ENCODE measurements at places on chromosomes 16 and 17.

- no peak for DNase-seq
Measured at GRCh38 chr17:17172001-17172939, 33.9 kb downstream of the PLD6 start.

DNA sequence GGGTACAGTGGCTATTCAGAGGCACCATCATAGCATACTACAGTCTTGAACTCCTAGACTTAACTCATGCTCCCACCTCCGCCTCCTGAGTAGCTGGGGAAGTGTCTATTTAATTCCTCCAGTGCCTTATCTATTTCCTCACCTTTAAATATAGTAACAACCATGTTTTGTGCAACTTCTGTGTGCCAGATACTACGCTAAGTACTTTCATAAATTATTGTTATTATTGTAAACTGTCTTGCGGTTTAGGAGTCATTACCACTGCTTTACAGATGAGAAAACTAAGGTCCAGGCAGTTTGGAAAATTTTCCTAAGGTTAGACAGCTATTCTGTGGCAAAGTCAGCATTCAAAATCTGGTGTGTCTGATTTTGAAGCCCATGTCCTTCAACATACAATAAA is 359.1 kb upstream of the XYLT1 start:
- no peak for DNase-seq

DNA sequence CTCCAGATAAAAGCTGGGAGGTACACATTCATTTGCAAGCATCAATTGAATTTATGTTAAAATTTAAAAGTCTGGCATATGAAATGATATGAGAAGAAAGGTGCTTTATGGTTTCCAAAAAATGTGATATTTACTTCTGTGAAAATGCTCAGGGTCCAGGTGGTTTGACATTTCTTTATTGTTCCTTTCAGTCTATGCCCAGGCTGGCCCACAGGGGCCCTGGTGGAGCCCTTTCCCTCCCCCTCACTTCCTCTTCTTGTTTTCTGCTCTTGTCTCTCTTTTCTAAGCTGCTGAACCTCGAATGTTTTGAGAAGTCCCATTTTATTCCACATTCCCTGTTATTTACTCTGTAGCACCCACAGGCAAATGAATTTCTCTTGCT is 127.8 kb downstream of the HS3ST3B1 start:
- DNase-seq, result peak; percentile 33

DNA sequence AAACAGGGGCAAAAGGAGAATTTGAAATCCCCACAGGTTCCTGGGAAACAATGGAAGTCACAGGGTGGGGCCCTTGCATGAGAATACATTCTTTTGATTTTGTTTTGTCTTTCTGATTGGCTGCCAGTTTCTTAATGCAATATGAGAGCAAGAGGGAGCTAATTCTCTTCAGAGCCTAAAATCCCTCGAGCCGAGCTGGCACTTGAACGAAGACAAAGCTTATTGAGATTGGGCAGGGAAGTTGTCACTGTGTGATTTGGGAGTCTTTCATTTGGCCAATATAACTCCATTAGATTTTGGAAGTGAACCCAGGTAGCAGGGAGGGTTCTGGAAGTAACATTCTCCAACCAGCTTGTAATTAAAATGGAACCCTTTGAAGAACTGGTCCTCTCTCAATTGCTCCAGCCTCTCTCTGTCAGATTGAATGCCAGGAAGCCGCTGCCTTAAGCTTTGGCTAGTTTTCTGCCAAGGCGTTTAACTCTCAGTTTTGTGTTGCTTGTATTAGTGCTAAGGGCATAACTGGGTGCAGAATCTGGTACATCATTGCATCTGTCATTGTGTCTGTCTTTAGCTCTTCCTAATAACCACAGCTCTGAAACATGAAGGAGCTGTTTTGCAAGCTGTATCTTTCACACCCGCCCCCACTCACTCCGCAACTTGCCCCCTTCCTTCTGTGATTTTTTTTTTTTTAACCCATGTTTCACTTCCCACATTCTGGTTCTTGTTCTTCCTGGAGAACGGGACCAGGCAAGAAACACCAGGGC is 272.0 kb downstream of the MAF start:
- no peak for DNase-seq

DNA sequence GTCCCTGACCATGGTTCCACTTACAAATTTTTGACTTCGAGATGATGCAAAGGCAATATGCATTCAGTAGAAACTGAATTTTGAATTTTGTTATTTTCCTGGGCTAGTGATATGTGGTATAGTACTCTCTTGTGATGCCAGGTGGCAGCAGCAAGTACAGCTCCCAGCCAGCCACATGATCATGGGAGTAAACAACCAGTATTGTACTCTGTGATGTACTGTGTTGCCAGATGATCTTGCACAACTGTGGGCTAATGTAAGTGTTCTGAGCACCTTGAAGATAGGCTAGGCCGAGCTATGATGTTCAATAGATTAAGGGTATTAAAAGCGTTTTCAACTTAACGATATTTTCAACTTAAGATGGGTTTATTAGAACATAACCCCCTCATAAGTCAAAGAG is 250.8 kb downstream of the STX8 start:
- no peak for DNase-seq

DNA sequence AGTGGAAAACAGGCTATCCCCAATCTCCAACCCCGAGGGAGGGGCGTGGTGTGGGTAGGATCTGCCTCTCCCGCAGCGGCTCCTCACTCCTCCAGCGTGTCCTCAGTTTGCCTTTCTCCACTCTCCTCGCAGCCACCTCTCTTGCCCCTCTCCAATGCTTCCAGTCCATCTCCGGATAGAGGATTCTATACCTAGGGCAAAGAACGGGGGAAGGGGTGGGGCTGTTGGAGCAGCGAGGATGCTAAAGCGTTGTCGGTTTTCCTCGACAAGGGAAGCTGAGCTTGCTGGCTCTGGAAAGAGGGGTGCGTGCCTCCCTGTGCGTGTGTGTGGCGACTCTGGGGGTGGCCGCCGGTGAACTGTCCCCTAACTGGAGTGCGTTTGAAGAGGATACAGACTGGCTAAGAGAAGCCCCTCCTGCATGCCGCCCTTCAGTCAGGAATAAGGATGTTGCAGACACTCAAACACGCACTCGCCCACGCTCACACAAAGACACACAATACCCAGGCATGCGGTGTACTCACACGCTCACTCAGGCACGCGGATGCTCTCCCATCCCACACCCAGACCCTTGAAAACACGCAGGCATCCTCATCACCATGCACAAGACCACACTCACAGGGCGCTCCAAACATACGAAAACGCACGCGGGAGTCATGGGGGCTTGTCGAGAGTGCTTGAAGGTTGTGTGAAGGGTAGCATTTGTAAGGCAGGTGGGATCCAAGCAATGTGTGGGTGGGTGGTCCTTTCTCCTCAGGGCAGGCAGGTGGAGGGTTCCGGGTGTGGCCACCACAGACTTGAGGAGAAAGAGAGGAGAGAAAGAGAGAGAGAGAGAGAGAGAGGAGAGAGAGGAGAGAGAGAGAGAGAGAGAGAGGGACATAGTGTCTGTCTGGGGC is 655 bp upstream of the GPR139 start:
- DNase-seq, result no peak

DNA sequence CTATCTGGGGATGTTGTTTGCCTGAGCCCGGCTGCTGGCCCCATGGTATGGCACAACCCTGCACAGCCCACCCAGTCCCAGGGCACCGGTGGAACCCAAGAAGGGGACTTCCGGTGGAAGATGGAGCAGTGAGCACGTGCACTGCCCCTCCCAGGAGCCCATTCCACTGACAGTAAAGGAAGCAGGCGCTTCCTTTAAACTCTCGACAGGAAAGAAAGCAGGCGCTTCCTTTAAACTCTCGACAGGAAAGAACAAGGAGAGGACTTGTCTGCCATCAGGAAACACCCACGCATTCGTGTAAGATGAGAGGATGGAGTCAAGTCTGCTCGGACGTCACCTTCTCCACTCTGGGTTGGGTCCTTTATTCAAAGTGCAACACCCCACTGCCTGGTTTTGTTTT is 53.7 kb downstream of the IL21R start:
- peak; percentile 40 for DNase-seq

DNA sequence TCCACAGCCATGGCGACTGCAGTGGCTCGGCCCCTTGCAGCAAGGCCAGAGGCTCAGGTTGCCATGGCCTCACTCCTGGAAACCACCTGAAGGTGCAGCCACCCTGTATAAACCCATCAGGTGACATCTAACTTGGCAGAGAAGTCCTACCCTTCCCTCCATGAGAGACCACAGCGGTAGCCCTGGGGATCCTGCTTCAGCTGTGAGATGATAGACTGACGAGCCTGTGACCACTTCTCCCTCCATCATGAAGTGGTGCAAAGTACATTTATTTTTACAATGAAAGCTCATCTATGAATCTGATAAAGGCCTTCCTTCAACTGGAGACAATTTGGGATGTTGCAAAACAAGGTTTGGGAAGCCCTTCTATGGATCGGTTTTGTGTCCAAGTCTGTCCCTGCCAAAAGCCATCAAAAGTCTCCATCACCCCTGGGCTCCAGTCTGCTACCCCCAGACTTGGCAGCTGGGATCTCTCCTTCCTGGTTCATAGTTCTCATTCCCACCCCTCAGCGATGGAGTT is 1.8 kb downstream of the ZACN start:
- no peak for DNase-seq

DNA sequence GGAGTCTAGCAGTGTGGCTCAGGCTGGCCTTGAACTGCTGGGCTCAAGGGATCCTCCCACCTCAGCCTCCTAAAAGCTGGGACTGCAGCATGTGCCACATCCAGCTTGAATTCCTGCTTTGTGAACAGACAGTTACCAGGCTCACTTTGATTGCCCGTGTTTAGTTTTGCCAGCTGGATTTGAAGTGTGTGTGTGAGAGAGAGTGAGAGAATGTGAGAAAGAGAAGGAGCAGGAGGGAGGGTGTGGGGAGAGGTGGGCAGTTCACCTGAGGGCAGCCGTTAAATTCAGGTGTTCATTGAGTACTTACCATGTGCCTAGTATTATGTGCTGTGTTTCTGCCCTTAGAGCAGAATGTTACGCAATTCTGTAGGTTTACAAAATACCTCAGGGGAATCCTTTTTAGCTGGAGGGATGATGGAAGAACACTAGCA is 4.7 kb downstream of the DUSP14 start:
- no peak for DNase-seq

DNA sequence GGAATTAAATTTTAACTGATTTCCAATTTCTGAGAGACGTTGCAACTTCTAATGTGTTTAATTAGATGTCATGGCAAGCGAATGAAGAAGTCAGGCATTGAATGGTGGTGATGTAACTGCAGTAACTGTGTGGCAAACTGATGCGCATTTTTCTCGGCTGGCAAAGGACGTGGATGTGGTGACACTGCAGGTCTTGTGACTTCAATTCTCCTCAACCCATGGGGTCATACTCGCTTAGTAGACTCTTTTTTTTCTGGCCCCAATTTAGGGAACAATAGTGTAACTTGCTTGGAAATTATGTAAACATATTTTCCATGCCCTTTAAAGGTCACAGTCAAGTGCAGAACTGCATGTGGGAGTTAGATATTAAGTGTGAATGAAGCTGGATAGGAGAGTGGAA is 1.9 kb upstream of the FAM20A start:
- DNase-seq, result no peak

- DNase-seq, result peak; percentile 15
Measured at GRCh38 chr16:73047536-73048291, at the start of gene ZFHX3. TSS of gene ZFHX3 (minus strand) at chr16:73048128. CDS start at chr16:72960145, 87,983 bp downstream.

DNA sequence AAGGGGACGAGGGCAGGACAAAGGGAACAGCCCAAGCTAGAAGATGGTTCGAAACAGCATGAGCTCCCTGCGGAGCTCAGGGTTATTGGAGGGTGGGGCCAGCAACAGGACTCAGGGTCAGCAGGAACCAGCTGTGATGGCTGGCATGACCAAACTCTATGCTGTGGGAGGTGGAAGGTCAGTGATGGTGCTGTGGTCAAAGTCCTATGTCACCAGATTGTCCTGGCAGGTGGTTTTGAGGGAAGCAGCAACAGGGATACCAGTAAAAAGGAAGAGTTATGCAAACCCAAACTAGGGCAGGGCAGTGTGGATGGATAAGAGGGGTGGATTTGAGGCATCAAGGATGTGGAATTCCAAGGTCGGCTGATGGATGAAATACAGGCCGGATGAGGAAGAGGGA is 32.4 kb downstream of the CACNG4 start:
- no peak for DNase-seq

GRCh38 chr17:834136-834535 is 52.0 kb downstream of the MRM3 start:
- no peak for DNase-seq

DNA sequence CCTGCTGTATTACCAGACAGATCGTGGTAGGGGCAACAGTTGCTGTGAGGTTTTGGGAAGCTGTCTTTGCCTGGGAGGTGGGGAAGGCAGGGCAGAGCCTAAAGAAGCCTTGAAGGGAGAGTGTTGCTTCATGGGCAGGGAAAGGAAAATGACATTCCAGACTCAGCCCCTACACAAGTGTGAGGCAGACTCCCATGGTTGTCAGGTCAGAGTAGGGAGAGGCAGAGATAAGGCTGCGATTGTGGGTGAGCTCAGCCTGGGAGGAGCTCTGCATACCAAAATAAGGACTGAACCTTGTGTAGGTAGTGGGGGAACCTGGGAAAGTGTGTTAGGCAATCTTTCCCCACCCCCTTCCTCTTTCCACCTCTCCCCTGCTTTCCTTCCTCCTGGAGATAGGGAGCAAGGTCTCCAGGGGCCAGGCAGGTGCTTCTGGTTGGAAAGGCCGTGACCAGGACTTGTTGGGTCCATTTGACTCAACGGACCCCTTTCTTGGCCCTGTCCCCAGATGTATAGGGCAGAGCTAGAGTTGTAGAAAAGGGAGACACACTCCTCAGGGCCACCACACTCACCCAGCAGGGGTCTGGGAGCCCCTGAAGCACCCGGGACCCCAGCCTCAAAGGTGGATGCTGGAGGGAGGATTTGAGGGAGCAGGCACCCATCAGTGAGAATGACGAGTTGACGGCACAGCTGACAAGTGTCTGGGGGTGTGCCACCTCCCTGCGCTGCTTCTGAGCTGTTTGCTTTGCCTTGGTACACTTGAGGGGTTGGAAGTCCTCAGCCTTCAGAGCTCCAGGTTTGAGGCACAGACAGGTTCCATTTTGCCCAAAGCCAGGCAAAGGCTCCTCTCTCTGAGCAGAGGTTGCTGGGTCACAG is 18.5 kb upstream of the TOB1 start:
- DNase-seq, result no peak

- DNase-seq, result peak; percentile 30
Measured at GRCh38 chr16:56673921-56674320, 4.3 kb downstream of the MT1H start.

DNA sequence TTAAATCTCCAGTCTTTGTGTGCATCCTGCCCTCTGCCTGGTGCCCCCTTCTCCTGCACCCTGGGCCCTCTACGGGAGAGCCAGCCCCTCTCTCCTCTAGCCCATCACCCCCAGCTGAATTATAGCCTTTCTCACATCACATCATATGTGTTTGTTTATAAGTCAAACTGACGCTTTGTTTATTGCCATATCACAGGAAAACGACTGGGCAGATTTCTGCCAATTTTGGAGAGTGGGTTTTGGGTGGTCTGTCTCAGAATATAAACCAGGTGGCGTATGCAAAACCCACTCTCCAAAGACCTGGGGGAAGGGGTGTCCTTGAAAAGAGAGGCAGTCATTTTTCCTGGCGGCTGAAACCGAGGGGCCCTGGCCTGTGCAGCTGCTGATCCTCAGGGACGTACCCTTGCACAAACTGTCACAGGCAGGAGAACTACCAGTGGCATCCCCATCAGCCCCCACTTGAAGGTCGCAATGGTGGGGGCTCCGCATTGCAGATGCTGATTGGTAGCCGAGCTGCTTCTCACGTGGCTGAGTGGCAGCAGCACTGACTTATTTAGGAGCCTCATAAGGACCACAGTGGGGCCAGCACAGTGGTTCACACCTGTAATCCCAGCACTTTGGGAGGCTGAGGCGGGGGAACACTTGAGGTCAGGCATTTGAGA is 34.8 kb upstream of the CDC42EP4 start:
- no peak for DNase-seq

Measured in activated CD4-positive, alpha-beta T cell treated with anti-CD3 and anti-CD28 coated beads, Interleukin-2, Interleukin-6, amounts not matched to agents 100 ng/mL and 50 ng/mL, durations not matched to agents 16 hours and 8 hours (primary cell).